Left ventricle myocardium inferior (tissue), 1 donor: ENCODE measurements at places on chromosomes 5 and 9. TPM values are rescaled to one million over a fixed set of nuclear protein-coding genes. Genes with fewer than 3 reads are reported as not detected.

GRCh38 chr9:134778841-134779411, 101.7 kb upstream of the FCN2 start:
- H3K4me1 ChIP-seq, result peaks cover 37% of the 10 kb centered on the region
- no peak overlapping the region for H3K27ac ChIP-seq
- peaks cover 16% of the 10 kb centered on the region for H3K36me3 ChIP-seq
- H3K27me3 ChIP-seq, result no peaks in the 10 kb centered on the region

DNA sequence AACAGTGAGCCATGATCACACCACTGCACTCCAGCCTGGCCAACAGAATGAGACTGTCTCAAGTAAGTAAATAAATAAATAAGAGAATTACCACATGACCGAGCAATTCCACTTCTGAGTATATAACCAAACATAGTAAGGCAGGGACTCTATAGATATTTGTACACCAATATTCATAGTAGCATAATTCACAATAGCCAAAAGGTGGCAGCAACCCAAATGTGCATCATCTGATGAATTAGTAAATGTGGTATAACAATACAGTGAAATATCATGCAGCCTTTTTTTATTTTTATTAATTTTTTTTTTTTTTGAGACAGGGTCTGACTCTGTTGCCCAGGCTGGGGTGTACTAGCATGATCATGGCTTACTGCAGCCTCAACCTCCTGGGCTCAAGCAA, 33.1 kb downstream of the ALDH7A1 start:
- no peak overlapping the region for H3K27ac ChIP-seq
- peaks cover 84% of the 10 kb centered on the region for H3K36me3 ChIP-seq
- H3K27me3 ChIP-seq, result no peaks in the 10 kb centered on the region
- no peaks in the 10 kb centered on the region for H3K4me1 ChIP-seq

- peaks cover 14% of the 10 kb centered on the region for H3K4me1 ChIP-seq
- no peak overlapping the region for H3K27ac ChIP-seq
- DNase-seq, result no peak
These were observed 98.1 kb upstream of the ALDH1B1 start for GRCh38 chr9:38294220-38294960.

DNA sequence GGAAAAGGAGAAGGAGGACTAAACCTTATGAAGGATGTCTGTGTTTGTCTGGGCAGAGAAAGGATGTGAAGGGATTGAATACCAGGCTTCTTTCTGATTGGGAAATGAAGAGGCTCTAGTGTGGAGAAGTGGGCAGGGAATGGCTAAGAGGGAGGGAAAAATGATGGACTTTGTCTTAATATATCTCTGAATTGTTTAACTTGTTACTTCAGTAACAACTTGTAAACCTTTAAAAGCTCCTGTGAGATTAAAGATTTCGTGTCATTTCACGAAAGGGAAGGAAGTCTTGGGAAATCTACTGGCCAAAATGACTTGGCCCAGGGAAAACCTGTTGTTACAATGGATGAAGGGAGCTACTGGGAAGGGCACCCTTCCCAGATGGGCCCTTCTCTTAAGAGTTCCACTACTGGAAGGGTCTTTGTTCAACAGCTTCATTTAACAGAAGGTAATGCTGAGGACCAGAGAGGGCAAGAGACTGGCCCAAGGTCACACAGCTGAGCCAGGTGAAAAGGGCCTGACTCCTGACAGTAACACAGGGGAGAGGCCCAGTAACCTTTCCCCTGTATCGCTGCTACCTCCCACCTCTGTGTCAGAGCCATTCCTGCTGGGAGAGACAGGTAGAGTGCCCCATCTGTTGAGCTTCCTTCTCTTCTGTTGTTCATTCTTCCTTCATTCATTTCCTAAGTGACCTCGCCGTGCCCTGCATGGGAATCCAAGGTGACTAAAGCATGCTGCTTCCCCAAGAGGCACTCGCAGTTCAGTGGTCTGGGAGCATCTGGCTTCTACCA, 5.1 kb upstream of the TCOF1 start:
- no peak overlapping the region for H3K27ac ChIP-seq
- no peaks in the 10 kb centered on the region for H3K36me3 ChIP-seq
- peaks cover 13% of the 10 kb centered on the region for H3K4me1 ChIP-seq
- H3K27me3 ChIP-seq, result no peaks in the 10 kb centered on the region
- DNase-seq, result no peak

Gene AGXT2
- total RNA-seq, result not detected
